Esophagus muscularis mucosa (tissue), 4 donors: ENCODE measurements at places on chromosomes 11 and 22. TPM values are rescaled to one million over a fixed set of nuclear protein-coding genes. Genes with fewer than 3 reads are reported as not detected.

Gene ASRGL1
- total RNA-seq: 2.1 TPM

Gene FOLR3
- not detected for total RNA-seq

DNA sequence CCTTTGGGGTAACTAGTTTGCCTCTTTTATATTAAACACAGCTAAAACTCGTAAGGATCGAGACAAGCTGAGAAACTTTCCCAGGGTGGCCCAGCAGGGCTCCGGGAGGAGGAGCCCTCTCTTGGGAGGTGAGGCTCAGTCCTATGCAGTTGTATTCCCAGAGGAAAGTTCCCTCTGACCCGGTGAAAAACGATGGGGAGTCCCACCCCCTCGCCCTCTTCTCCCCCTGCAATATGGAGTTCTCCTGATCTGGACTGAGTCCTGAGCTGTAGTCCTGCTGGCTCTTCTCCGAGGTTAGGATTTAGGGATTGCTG, 1.3 kb downstream of the NTM start:
- H3K4me1 ChIP-seq: peaks cover 18% of the 10 kb centered on the region
- no peak for DNase-seq
- no peaks in the 10 kb centered on the region for H3K36me3 ChIP-seq
- peak overlapping the region; percentile 30 for H3K4me3 ChIP-seq
- no peak overlapping the region for H3K27ac ChIP-seq

DNA sequence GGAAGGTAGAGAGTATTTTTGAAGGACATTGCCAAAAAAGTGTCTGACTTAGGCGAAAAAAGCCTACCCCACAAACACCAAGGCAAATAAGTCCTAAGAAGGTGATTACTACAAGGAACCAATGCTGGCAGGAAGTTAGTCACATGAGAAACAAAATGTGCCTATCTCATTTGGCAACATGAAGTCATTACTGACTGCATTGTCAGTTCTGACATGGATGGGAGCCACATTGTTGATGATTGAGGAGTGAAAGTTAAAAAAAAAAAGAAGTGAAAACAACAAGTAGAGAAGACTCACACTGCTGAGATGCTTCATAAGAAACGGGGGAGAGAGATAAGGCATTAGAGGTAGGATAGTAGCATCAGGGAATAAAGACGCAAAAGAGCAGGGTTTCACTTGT, 141.5 kb upstream of the FAT3 start:
- H3K4me3 ChIP-seq: no peak overlapping the region
- H3K27ac ChIP-seq: no peak overlapping the region
- no peaks in the 10 kb centered on the region for H3K36me3 ChIP-seq
- H3K27me3 ChIP-seq: no peaks in the 10 kb centered on the region
- no peak for DNase-seq

GRCh38 chr22:30265823-30266444, 717 bp downstream of the OSM start:
- DNase-seq: no peak
- peak overlapping the region; percentile 31 for H3K4me3 ChIP-seq
- H3K36me3 ChIP-seq: no peaks in the 10 kb centered on the region
- peaks cover 14% of the 10 kb centered on the region for H3K4me1 ChIP-seq
- peak overlapping the region; percentile 58 for H3K27ac ChIP-seq
- no peaks in the 10 kb centered on the region for H3K27me3 ChIP-seq

DNA sequence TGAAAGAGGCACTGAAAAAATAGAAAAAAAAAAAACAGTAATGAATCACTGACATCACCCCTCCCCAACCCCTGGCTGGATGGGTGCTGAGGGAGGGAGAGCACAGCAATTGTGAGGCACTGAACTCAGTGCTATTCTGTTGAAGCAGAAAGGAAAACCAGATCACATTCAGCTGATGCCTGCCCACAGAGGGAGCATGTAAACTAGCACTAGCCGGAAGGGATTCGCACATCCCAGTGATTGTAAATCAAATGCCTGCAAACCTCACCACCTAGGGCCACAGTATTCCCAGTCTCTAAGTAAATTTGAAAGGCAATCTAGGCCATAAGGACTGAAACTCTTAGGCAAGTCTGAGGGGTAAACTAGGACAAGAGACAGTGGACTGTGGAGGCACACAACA, 772.0 kb upstream of the CCDC179 start:
- H3K4me3 ChIP-seq: no peak overlapping the region
- no peaks in the 10 kb centered on the region for H3K4me1 ChIP-seq
- no peak overlapping the region for H3K27ac ChIP-seq

DNA sequence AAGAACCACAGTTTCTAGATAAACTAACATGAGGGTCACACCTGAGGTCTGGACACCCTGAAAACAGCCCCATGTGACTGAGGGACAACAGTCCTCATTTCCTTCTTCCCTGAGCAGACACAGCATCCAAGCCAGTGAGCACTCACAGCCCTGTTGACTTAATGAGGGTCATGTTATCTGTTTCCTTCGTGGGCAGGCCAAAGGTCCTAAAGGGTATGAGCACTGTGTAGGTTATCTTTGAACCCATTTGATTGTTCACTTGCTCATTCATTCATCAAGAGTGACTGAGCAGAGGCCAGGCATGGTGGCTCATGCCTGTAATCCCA, 170.7 kb upstream of the B3GAT1 start:
- peak; percentile 70 for DNase-seq
- no peak overlapping the region for H3K27ac ChIP-seq
- H3K36me3 ChIP-seq: no peaks in the 10 kb centered on the region
- peaks cover 22% of the 10 kb centered on the region for H3K4me1 ChIP-seq
- no peak overlapping the region for H3K4me3 ChIP-seq
